ENCODE measurements at places on chromosomes 6 and 20.

DNA sequence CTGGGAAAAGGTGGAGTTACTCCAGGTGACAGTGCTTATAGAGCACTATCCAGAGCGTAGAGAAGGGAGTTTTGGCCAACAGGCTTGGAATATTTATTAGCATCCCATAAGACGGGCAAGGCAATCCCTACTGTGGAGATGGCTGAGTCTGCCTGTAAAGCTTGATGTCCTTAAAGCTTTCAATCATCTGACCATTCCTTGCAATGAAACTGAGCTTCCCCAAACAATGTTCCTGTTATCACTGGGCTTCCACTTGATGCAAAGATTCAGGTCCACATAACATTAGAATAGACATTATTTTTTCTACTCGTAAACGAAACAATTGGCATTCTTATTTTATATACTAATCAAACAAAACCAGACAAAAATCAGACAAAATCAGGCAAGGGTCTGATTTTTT is 48.4 kb upstream of the PIM1 start:
- no peak for DNase-seq

- DNase-seq, result no peak
These were observed 19.2 kb downstream of the TUBB2B start for GRCh38 chr6:3208098-3208774.

DNA sequence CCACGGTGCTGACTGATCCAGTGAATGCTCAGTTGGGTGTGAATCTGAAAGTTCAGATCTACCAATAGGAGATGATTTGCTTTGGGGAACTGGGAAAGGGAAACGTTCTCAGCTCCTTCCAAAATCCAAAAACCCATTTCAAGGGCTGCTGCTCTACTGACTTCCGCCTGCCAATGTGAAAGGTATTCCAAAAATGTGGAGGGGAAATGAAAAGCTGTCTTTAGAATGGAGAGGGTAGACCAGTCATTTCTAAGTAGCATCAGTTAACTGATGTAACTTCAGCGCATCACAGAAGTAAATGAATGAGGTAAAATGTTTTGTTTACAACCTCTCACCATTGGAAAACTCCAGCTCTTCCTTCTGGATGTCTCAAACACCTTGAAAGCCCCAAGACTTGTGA is 19.6 kb upstream of the EYA2 start:
- no peak for DNase-seq

- DNase-seq, result peak; percentile 66
These were observed 140.5 kb upstream of the CDYL start for GRCh38 chr6:4635666-4636065.

DNA sequence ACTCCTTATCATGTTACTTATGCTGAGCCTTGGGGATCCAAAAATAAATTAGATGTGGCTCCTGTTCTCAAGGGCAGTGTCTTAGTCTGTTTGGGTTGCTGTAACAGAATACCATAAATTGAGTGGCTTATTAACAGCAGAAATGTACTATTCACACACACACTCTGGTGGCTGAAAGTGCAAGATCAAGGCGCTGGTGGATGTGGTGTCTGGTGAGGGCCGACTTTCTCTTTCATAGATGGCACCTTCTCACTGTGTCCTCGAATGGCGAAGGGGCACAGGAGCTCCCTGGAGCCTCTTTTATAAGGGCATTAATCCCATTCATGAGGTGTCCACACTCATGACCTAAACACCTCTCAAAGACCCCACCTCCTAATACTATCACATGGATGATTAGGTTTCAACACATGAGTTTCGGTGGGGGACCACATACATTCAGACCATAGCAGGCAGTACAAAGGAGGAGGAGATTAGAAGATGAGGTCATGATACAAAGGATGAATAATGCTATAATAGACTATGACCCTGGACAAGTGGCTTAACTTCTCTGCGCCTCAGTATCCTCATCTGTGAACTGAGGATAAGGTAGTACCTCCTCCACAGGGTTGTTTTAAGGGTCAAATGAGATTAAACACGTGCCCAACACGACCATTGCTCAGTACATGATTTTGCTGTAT is 34.1 kb downstream of the RPP40 start:
- peak; percentile 88 for DNase-seq

DNA sequence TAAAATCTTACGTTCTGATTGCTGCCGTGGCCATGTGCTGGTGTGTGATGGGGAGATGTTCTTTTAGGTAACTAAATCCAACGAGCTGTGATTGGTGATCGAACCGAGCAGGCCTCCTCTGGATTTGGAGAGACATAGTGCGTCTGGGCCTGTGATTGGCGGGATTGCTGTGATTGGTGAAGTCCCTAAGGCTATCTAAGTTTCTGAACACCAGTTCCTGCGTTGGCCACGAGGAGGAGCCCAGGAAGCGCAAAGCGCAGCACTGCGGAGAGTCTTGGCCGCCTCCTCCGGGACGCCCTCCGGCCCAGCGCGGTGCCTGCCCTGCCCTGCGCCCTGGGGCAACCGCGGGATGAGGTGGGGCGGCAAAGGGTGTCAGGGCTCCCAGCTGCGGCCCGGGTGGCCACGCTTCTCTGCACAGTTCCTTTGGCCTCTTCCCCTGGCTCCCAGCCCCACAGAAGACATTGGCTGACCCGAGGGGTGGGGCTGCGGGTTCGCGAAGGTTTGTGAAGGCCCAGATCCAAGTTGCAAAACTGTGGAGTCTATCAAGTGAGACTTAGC is 33.0 kb downstream of the HNF4A start:
- DNase-seq, result no peak

- DNase-seq, result no peak
These were observed 620.6 kb upstream of the AGPAT4 start for GRCh38 chr6:161894436-161894835.

GRCh38 chr6:167855825-167856425 is 29.2 kb downstream of the AFDN start:
- DNase-seq, result no peak

DNA sequence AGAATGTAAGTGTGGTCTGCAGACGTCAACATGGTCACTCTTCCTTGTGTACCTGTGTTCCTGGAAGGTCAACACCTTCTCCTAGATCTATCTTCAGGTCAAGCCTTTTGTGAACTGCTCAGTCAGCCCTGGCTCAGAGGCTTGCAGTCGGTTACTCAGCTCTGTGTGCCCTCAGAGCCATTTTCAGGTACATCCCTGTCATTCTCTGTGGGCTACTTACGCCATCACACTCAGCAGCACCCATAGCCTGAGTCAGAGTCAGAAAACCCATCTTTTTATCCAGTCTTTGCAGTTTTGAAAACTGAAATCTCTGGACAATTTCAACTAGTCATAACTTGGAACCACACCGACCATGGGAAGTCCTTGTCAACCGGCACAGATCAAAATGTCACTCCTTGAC is 35.3 kb downstream of the TGM3 start:
- no peak for DNase-seq

DNA sequence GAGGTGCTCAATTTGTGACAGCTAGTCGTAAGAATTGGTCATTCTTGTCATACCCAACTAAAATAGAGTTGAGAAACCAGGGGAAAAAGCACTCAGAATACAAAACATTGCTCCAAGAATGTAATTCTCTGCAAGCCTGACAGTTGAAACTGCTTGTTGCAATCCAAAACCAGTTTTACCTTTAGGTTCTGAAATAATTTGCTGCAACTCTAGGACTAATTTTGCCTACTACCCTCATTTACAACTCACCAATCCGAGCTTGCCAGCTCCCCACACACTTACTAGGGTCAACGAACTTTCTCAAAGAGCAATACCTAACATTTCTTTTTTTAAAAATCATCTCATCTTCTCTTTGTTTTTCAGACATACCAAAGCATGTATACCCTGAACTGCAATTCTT is 29.7 kb downstream of the LIN28B start:
- DNase-seq, result no peak

DNA sequence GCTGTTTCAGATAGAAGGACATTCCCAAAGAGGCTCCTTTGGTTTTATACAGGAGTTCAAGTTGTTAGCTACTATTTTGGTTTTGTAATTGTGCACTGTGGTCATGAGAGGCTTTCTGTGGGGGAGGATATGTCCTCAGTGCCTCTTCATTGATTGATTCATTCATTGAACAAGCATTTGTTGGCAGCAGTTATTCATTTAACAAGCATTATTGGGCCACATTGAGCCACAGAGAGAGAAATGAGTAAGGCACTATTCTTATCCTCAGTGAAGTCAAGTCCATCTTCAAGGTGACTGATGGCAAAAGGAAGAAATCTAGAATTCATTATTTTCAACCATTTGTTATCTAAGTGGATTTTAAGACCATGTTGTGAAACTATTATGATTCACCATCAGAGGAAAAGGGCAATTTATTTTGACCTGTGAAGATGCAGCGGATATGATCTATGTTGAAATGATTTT is 697.2 kb upstream of the CITED2 start:
- DNase-seq, result no peak

- DNase-seq, result no peak
These were observed 26.5 kb downstream of the FASTKD5 start for GRCh38 chr20:3133155-3133554.

DNA sequence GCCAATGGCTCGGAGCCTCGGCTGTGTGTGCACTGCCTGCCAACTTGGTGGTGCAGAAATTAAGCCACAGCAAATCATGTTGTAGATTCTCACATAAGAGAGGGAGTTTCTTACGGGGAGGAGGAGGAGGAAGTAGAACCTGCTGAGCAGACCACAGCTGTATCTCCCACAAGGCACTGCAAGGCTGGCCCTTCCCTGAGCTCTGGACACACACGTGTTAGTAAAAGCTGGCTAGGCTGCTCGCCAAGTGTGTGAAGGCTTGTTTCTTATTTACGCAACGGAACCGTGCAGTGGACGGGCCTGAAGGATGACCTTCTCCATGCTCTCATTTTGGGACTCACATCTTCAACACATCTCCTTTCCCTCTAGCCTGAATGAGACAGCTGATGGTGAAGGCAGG is 15.7 kb upstream of the QKI start:
- DNase-seq, result peak; percentile 91

DNA sequence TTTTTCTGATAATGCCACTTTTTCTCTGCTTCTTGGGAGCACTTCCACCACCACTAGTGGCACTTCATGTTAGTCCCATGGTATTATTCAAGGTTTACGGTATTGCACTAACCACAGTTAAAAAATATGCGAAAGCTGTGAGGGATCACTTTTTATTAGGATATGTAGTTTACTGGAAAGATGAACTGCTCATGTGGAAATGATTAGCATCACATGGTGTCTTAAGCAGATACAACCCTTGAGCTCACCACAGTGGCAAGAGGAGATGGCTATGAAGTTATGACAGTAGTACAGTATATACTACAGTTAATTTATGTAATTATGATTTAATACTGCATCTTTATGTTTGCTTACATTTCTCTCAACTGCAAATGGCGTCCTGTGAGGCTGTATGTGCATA is 134.5 kb upstream of the HMGN3 start:
- DNase-seq, result no peak

- DNase-seq, result no peak
These were observed 621.5 kb upstream of the CDH4 start for GRCh38 chr20:60630609-60631008.

- no peak for DNase-seq
These were observed 135.3 kb upstream of the BEND6 start for GRCh38 chr6:56819604-56820003.

DNA sequence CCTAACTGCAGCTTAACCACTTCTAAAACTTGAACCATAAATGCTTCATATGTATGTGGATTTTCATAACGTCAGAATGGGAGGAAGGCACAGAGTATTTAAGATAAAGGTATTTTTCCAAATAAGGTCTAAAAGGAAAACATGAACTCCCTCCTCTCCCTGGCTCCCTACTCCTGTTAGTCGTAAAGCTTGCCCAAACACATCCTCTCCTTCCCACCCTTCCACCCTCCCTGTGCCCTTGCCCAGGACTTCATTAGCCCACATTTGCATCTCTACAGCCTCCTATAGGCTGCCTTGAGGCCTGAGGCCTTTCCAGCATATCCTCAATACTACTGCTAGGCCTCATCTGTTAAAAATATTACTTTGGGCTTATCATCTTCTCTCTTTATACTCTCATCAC is 17.1 kb upstream of the SMIM13 start:
- DNase-seq, result no peak

DNA sequence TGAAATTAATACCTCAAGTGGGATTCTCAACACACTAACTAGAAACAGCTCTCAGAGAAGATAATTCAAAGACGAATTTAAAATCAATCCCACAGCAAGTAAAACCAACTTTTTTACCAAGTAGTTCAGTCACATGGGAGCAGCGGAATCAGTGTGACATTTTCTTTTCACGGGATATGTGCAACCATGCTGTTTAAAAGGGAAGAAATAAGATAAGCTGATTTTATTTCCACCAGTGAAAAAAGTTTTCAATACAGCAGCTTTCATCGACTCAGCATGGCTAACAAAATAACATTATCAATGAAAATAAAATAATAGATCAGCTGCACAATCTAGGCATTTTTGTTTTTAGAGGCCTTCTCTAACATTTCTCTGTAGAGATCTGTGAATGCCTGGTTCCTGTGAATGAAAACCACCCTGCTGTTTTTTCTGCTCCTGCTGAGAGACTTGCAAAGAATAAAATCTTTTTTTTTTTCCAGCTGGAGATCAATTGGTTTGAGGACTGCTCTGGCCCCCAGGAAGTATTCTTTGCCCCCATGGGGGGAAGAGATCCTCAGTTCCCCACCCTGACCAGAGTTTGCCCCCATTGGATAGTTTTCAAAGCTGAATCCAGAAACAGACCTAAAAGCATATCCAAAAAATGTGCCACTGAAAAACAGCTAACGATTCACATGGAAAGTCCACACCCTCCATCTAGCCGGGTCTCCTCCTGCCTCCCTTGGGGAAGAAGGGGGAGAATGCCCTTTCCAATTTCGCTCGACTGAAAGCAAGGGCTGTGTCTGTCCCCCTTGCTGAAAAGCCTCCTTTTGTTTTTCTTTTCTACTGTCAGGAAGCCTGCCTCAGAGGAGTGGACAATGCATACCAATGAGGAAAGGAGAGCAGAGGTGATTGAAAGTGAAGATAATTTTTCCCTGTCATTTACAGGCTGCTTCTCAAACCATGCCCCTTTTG is 317.6 kb downstream of the PRKN start:
- DNase-seq, result no peak

DNA sequence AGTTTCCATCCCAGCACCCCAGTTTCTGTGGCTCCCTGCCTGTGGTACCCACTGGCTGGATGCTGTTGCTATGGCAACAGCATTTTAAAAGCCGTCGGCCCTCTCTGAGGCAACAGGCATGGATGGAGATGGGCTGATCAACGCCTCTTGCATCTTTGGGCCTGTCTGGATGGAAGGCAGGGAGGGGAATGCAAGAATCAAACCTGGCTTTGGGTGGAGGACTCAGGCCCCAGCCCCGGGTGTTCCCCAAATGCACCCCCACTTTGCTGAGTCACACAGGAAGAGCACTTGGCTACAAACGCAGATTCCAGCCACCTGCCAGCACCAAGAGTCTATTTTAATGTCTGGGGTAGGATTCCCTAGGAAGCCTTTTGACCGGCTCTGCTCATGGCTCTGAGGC is 45.7 kb upstream of the TGM2 start:
- no peak for DNase-seq

- DNase-seq, result no peak
These were observed 348.0 kb downstream of the CDH4 start for GRCh38 chr20:61600016-61600415.

DNA sequence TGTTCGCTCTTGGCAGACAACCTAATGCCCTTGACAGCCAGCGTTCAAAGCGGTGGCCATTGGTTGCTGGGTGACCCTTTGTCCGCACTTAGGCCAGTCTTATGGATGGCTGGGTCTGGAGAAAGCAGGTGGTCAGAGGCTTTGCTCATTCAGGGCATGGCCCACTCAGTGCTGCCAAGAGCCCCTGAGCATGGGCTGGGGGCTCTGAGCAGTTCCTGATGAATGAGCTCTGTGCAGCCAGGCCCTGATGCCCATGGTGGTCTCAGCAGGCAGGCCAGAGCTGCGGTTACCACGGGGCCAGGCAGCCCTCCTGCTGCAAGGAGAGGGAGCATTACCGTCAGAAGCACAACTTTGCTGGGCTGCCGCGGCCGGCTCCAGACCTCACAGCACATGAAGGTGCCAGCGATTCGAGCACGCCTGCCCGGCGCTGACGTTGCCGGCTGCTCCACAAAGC is 36.3 kb downstream of the CDH4 start:
- DNase-seq, result no peak

All from esophagus muscularis mucosa (tissue), 4 donors.